ENCODE measurements at places on chromosomes 16 and 17.

DNA sequence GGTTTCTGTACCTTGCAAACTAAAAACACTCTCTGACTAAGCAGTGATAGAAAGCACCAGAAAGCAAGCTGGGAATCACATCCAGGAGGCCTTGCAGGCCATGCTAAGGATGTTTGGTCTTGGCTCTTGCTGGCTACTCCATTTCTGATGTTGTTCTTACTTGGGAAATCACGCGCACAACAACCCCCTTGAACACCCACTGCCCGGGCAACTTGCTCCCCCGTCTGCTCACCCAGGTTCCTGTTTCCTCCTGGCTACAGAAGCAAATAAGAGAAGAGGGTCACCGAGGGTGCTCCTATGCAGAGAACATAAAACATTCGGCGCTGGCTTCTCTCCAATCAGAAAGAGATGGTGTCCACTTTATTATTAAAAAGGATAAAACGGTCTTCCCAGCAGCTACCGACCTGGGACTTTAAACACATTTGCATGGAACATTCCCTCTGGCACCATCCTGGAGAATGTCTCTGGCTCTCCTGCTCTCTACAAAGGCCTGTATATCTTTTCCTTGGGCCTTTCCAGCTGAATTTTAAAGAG lies 271.2 kb upstream of the RPL38 start:
- no peak for DNase-seq

DNA sequence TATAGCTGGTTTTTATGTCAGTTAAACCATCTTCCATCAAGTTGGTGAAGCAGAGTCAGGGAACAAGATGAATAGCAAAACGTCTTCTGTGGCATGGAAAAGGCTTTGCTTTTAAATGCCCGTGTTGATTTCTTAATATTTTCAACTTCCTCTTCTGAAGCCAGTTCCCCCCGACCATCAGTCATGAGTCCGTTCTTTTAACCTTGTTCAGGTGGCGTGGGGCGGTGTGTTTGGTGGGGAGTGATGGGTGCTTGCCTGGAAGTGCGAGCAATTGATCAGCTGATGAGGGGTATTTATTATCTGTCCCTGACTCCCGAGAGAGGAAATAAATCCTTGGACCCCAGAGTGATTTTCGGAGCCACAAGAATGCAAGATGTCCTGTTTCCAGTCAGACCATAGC lies 147.1 kb downstream of the WWOX start:
- no peak for DNase-seq

DNA sequence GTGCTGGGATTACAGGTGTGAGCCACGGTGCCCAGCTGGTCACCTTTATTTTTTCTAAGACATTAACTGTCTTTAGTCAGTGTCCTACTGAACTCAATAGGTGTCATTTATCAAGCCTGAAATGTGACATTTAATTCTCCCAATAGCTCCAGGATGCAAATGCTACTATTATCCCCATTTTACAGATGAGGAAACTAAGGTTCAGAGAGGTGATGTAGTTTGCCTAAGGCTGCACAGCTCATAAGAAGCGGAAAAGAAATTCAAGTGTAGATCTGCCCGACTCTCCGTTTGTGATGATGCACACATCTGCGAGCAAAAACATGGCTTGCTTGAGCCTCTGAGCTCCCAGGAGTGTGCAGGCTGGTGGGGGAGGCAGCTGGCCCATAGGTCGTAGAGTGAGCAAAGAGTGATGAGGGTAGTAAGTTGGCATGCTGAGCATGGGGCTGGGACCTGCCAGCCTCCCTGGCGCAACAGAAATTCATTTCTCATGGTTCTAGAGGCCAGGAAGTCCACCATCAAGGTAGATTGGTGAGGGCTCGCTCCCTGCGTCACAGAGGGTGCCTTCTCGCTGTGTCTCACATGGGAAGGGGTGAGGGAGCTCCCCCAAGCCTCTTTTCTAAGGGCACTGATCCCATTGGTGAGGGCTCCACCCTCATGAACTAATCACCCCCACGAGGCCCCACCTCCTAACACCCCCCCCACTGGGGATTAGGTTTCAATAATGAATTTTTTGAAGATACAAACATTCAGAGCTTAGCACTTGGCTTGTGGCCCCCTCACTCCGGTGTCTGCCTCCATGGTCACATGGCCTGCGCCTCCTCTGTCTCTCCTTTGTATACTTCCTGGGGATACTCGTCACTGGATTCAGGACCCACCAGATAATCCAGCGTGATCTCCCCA lies 141.5 kb upstream of the PLCG2 start:
- no peak for DNase-seq

GRCh38 chr16:62038225-62038624 lies 2.0 kb upstream of the CDH8 start:
- no peak for DNase-seq

- no peak for DNase-seq
These were observed 330 bp downstream of the CASKIN2 start for GRCh38 chr17:75514919-75515495.

GRCh38 chr17:31645351-31645750 lies 213.7 kb downstream of the COPRS start:
- no peak for DNase-seq

GRCh38 chr17:68539548-68540467 lies 27.6 kb downstream of the PRKAR1A start:
- no peak for DNase-seq

- DNase-seq, result no peak
These were observed 591 bp upstream of the TNFSF13 start for GRCh38 chr17:7557775-7558543.

GRCh38 chr16:19184823-19185509 lies 16.9 kb downstream of the SYT17 start:
- no peak for DNase-seq

GRCh38 chr16:69188236-69188549 lies 1.2 kb downstream of the SNTB2 start:
- no peak for DNase-seq

DNA sequence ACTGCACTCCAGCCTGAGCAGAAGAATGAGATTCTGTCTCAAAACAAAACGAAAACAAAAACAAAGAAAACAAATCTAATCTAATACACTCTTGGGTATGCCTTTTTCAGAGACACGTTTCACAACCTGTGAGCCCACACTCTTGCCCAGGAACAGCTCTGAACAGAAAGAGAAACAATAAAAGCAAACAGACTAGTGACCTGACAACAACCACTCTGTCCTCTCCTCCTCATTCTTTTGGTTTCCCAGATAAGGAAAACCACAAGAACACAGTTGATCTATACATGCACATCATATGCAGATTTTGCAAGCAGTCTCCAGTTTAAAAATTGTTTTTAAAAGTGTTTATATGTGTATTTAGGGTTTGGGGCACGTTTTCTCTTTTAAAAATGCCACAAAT lies 1.3 kb downstream of the MKS1 start:
- DNase-seq, result no peak

DNA sequence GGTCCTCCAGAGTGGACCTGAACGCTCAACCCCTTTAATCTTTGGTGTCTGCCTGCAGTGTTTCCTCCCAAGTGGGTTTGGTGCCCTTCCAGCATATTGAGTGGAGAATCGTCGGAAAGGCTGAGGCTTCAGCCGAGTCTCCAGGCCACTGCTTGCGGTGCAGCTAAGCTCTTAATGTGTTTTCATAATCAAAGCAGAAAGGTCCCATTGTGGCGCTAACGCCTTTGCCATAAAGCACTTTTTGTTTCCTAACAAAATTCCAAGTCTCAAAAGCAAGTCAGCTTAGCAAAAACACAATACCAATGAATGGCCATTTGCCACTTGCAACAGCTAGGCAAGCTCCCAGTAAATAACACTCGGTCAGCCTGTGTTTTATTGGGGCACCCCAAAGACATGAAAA lies 57.6 kb downstream of the KSR1 start:
- no peak for DNase-seq

- no peak for DNase-seq
These were observed 31.0 kb downstream of the NAGPA start for GRCh38 chr16:5002699-5003143.

GRCh38 chr17:27519550-27519949 lies 63.3 kb downstream of the KSR1 start:
- DNase-seq, result no peak

GRCh38 chr16:59864981-59865666 lies 1131.0 kb upstream of the GOT2 start:
- DNase-seq, result no peak

GRCh38 chr17:37650419-37651003 lies 7.3 kb upstream of the DDX52 start:
- DNase-seq, result no peak

DNA sequence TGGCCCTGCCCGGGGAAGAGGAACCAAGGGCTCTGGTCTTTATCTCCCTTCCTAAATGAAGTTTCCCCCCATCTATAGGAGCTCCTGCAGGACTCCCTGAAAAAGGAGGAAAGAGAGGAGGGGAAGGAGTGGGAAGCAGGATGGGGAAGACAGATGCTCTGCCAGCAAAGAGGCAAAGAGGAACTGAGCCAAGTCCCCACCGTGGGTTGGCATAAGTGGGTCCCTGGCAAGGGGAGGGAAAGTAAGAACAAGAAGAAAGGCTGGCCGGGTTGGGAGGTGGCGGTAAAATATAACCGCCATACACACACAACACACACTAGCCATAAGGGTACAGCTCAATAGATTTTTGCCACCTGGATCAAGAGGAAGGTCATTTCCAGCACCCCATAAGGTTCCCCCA lies 6.1 kb upstream of the EIF1 start:
- no peak for DNase-seq

GRCh38 chr17:38605411-38605840 lies 326 bp downstream of the SRCIN1 start:
- no peak for DNase-seq

DNA sequence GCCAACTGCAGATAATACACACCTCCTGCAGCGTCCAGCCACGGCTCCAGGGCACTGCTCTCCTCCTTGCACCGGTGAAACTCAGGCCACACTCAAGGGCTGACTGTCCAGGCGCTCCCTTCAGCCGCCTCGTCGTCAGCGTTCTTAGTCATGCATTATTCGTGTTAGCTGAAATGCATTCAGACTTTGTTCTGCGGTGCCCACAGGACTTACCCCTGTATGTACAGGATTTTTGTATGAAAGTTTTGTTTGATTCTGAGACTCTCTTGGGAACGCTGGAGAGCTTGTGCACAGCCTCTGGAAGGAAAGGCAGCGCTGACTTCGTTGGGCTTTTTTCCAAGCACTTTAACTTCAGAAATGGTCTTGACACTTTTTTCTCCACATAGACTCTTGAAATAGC lies 22.1 kb downstream of the CIBAR2 start:
- DNase-seq, result no peak

- DNase-seq, result no peak
These were observed 18.4 kb downstream of the PDILT start for GRCh38 chr16:20385844-20386832.

GRCh38 chr16:49921791-49922456 lies 66.0 kb upstream of the ZNF423 start:
- peak; percentile 40 for DNase-seq

DNA sequence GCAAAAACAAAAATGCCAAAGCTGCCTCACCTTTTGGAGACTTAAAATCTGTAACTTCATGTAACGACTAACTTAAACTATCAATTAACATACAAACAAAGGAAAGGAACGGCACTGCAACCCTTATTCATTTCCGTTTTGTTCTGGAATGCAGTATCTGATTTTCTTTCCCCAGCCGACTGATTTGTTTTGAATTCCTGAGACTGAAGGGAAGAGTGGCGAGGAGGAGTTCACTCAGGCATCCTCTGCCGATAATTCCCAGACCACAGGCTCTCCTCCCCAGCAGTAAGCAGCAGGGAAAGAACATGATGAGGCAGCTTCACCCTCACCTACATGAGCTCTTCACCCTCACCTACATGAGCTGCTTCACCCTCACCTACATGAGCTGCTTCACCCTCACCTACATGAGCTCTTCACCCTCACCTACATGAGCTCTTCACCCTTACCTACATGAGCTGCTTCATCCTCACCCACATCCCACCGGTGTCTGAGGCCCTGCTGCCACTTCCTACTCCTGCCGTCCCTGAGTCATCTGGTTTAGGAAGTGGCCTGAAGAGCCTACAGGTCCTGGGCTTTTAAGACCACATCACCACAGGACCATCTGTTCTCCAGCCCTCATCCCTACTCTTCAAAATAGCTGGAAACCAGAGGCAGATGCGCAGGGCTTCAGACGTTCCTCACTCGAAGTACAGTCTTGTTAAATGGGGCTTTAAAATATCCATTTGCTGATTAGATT lies 168.0 kb upstream of the RPH3AL start:
- no peak for DNase-seq

GRCh38 chr17:27958708-27959381 lies 65.7 kb upstream of the LYRM9 start:
- no peak for DNase-seq

- no peak for DNase-seq
These were observed 1.7 kb downstream of the NUPR1 start for GRCh38 chr16:28537076-28537475.

- DNase-seq, result no peak
These were observed 17.0 kb upstream of the HERPUD1 start for GRCh38 chr16:56914896-56915295.

DNA sequence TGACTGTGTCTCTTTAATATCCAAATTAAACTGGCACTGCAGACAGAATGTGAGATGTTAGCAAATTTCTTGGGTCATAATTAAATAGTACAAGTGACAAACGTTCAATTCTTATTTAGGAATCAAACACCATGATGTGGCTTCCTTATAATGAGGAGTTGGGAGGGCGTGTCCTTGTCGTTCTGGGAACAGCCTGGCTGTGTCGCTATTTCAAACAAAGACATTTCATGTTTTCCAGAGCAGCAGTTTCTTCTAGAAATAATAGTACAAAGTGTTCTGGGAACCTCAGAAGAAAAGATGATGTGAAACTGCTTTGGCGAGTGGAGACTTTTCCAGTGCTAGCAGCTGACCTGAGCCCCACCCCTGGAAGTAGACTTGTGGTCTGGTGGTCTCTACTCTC lies 301.7 kb upstream of the N4BP1 start:
- no peak for DNase-seq

GRCh38 chr16:19294156-19294649 lies 8.7 kb downstream of the CLEC19A start:
- DNase-seq, result no peak

DNA sequence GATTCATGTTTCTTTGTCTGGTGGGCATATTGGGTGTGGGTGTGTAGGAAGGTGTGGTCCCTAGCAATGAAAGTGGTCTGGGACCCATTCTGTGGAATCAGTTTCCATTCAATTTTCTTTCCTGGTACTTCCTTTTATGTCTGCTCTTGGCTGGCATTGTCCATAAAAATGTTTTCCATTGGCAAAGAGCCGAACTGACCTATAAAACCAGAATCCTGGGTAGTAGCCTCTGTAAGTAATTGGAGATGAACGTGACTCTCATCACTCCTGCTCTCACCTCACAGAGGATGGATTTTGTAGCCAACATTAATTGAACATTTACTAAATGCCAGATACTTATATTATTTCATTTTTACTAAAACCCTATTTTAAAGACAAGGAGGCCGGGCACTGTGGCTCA lies 66.5 kb upstream of the IRX3 start:
- DNase-seq, result no peak

All from D721Med (cell line).